ENCODE measurements at places on chromosomes 7 and 10.
A peak's percentile ranks its signal among the peaks of the same experiment; 100 is the strongest.

DNA sequence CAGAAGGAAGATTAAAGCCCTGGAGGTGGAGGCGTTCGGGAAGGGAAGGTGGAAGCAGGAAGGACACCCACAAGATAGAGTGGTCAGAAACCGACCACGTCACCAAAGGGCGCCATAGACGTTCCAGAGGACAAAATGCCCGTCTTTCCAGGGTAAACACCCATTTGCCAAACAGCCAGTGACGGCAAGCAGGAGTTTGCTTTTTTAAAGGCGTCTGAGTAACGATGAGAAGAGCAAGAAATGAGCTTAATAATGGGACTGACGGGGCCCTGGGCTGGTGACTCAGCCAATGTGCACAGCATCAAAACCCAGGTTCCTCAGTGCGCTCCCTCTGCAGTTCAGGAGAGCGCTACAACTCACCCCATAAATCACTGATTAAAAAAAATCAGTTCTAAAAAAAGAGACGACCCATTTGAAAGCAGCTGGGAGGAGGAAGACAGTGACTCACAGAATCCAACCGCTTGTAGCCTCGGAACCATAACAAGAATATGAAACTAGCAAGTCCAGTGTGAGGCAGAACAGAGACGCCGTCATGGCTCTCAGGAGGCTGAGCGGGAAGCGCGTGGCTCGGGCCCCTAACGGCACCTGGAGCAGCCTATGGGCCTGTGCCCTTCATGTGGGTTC, 5.9 kb downstream of the DIP2C start:
- no peak for DNase-seq

DNA sequence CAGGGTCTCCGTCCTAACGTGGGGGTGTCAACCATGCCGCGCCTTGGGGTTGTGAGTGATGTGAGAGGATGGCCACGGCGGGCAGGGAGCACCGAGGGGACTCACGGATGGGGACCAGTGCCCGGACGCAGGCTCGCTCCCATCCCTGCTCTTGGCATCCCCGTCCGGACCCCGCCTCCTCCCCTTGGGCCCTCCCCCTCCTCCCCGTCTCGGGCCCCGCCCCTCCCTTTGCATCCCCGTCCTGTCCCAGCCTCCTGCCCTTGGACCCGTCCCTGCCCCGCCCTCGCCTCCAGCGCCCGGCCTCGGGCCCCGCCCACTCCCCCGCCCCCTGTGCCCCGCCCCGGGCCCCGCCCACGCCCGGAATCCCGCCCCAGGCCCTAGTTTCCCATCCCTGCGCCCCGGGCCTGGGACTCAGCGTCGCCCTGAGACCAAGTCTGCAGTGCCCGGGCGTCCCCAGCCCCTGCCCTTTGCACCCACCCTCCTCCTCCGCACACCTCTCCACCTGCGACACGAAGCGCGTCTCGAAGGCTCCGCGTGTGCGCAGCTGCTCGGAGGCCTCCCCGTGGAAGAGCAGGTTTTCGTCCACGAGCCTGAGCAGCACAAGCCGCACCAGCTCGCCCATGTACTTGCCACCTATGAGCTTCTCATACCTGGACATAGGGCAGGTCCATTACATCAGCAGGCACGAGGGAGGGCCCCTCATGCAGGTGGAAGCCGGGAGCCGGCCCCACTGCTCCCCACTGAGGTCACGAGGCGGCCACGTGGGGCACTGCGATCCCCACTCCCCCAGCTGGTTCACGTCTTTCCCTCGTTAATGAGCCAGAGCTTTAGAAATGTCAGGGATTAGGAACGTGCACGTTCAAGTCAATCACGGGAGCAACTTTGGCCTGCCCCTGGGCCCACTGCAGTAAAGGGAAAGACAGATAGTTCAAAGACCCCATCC, 5.1 kb upstream of the MYL7 start:
- DNase-seq, result peak; percentile 27

DNA sequence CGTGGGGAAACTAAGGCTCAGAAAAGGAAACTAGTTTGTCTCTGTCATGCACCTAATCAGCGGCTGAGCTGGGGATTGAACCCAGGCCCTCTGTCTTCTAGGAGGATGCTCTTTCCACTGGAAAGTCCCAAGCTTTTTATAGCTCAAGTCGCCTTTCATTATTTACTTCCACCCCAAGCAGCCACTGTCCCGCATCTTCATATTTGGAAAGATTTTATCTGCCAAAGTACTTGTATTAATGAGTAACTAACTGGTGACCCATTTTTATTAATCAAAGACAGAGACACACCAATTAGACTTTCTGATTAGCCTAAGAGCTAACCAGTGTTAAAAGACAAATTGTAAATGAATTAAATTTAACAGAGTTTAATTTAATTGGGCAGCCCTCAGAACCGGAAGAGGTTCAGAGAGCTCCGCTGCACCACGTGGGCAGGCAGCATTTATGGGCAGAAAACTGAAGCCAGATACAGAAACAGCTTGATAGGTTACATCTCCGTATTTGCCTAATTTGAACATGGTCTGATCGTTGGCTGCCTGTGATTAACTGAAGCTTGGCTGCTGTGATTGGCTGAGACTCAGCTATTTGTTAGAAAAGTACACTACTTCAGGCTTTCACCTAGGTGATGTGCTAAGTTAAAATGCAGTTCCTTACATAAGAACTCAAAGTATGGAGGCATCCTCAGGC, 78.5 kb upstream of the PDCD4 start:
- no peak for DNase-seq

- DNase-seq, result no peak
Measured at GRCh38 chr10:62054830-62055229, 153.3 kb downstream of the ARID5B start.

DNA sequence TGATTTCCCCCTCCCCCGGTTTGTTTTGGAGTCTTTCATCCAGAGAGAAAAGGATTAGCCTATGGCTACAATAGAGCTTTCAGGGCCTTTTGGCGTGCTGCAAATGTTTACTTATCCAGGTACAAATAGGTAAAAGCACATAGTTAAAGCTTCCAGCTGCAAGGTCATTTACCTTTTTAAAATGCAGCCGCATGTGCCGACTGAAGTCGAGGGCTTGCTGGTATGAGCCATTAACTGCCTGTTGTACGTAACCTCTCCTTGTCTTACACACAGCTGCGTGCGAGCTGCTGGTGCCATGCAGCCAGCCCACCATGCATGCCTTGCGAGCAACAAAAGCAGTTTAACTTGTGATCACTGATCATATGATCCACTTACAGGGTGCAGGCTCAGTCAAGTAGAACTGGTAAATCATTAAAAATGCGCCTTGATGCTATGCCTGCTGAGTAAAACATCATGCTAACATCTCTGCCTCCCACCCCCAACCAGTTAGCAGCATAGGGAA, 866.4 kb downstream of the LRMDA start:
- DNase-seq, result no peak

DNA sequence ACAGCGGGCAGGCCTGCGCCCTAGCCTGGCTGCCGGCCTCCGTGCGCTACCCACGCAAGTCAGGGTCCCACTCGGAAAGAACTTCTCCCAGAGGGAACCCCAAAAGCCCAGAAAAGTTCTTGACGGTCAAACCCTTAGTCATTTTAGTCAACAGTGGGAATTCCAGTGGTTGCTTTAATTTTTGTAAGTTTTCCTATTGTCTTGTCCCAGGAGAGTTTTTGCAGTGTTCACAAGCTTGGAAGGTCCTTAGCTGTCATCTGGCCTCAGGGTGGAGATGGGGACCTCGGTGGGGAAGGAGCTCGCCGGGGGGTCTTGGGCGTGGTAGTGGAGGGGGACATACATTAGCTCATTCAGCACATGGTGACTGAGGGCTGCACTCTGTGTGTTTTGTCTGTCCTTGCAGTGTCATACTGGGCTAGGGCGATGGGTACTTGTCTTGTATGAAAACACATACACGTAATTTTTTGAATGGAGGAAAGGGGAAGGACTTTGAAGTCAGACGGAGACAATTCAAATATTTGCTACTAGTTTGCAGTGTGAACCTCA, 736 bp downstream of the MINDY4 start:
- no peak for DNase-seq

GRCh38 chr7:44561962-44562621, 11.6 kb downstream of the DDX56 start:
- no peak for DNase-seq

GRCh38 chr10:91307489-91307888, 87.0 kb downstream of the PCGF5 start:
- no peak for DNase-seq

Data from activated CD4-positive, CD25-positive, alpha-beta regulatory T cell (primary cell).